ENCODE measurements at places on chromosomes 5 and 9.

- no peak for DNase-seq
Measured at GRCh38 chr9:4389755-4390154, 89.9 kb upstream of the GLIS3 start.

GRCh38 chr9:100033877-100034551, 64.8 kb downstream of the ERP44 start:
- DNase-seq: no peak

- no peak for DNase-seq
Measured at GRCh38 chr5:68540798-68541590, 325.4 kb downstream of the PIK3R1 start.

GRCh38 chr5:17951392-17952169, 317.3 kb downstream of the TAF11L14 start:
- no peak for DNase-seq

DNA sequence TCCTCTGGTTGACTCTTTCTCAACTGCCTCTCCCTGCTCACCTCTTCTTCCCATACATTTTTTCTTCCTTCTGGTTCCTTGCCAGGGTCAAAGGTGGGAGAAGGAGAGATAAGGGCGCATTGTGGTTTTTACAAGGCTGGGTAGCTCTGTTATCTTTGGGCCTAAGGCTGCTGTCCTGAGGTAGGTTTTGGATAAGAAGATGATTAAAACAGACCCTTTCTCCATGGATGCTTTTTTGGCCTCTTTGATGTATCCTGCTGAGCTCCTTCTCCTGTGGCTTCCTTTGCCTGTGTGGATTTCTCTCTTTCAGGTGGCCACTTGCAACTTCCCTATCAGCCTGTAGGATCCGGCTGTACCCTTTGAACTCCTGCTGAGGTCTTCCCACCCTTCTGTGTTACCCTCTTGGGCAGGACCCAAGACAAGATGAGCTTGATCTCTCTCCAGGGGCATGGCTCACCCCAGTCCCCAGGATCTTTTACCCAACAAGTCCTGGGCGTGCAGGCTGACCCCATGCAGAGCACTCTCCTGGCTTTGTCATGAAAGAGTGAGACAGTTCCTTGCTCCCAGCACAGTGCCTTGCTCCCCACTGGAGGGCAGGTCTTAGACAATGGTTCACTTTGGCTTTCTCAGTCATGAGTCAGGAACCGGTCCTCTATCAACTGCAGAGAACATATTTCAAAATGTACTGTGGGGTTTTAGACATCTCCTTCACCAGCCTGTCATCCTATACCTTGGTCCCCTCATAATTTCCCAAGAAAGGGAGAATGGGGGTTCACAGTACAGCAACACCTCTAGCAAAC, 197.9 kb downstream of the TLE4 start:
- no peak for DNase-seq

GRCh38 chr9:31916591-31917241, 467.7 kb upstream of the ACO1 start:
- no peak for DNase-seq

DNA sequence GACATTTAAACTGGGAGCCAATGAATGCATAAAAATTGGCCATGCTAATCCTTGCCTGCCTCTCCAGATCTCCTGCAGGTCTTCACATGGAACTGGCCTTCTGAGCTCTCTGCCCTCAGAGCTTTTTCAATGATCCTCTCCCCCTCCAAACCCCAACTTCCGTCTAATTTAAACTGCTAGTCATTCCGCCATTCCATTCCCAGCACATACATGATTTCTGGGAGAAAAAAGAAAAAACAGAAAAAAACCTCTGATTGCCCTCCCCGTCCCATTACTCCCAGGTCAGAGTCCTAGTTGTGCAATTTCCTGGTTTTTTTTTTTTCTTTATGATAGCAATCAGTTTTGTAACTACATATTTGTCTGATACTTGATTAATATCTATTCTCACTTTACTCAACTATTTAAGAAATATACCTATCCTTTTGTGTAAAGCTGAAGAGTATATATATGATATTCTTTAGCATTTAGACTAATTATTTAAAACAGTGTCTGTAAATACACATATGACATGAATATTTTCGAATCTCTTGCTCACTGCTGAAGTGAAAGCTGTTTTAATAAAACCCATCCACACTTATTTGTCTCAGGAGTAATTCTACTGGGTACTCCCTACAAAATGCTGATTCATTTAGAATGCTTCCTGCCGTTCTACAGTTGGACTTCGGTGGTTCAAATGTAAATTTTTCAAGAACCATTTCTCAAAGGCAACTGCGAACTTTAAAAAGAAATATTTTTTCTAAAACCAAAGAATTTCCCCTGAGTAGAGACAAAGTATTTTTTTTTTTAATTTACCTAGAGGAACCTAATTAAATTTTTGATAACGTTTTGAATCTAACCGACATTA, 1.6 kb downstream of the HINT1 start:
- no peak for DNase-seq

DNA sequence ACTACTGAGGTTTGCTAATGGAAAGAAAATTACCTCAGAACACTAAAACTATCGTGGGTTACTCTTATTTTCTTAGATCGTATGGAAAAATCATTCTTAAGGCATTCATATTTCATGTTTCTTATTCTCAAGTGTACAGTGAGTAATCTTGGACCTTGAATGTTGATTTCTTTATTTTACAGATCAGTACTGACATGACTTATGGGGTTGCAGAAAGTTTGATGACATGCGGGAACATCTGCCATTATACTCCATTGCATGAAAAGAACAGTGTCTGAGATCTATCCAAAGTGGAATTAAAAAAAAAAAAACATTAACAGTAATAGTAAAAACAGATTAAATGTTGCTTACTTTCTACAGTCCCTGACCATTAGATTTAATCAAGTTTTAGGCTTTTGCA, 1290.2 kb upstream of the WWC1 start:
- no peak for DNase-seq

GRCh38 chr9:134618833-134619447, 22.7 kb upstream of the COL5A1 start:
- no peak for DNase-seq

DNA sequence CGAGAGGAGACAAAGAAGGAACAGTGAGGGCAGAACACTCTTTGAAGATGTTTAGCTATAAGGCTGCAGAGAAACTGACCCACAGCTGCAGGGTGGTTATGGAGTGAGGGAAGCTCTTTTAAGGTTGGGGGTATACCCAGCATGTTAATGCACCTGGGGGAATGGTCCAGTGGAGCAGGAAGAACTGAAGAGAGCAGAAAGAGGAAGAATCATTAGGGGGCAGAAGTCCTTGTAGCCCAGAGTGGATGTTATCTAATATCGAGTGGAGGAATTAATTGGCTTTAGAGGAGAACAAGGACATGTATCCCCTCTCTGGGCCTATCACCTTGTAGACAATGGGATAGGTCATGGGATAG, 7.7 kb downstream of the IL4 start:
- no peak for DNase-seq

GRCh38 chr5:113214606-113215323, 220.0 kb downstream of the TSSK1B start:
- no peak for DNase-seq

- no peak for DNase-seq
Measured at GRCh38 chr5:170633235-170634081, 129.6 kb downstream of the KCNIP1 start.

GRCh38 chr5:33105521-33105941, 335.2 kb upstream of the TARS1 start:
- DNase-seq: no peak

DNA sequence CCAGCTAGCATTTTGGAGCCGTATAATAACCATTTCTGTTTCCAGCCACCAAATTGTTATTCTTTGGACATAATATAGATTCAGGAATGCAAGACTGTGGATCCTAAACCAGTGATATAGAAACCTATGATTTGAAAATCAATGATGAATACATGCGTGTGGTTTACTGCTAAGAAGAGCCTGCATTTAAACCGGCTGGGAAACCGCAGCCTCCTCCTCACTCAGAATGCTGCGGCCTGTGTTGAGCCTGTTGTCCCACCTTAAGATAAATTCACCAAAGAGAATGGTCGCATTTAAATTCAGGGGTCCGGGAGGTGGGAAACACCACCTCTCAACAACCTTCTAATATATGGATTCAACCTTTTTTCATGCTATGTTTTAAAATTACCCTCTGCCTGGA, 148.0 kb downstream of the MEF2C start:
- no peak for DNase-seq

GRCh38 chr9:137691646-137692351, 73.0 kb downstream of the EHMT1 start:
- DNase-seq: no peak

GRCh38 chr5:181224390-181225229, 1.5 kb downstream of the TRIM41 start:
- DNase-seq: no peak

GRCh38 chr9:28774433-28775235, 1201.4 kb upstream of the C9orf72 start:
- DNase-seq: no peak

- no peak for DNase-seq
Measured at GRCh38 chr5:32916648-32917047, 205.5 kb downstream of the NPR3 start.

GRCh38 chr5:84589926-84590325, 205.2 kb upstream of the EDIL3 start:
- no peak for DNase-seq

DNA sequence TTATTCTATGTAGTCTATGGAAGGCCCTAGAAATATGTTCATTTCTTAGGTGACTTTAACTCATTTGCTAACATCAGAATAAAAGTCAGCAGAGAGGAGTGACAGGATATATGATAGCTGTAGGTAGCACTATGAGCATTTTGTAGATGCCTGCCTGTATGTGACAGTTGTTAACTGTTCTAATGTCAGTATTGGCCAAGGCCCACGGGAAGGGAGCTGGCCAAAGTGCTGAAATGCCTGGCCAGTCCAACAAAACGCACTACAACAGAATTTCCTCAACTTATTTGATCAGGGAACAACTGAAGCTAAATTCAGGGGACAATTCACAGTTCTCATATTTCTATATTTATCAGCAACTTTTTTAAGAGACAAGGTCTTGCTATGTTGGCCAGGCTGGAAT, 20.8 kb downstream of the SV2C start:
- no peak for DNase-seq

DNA sequence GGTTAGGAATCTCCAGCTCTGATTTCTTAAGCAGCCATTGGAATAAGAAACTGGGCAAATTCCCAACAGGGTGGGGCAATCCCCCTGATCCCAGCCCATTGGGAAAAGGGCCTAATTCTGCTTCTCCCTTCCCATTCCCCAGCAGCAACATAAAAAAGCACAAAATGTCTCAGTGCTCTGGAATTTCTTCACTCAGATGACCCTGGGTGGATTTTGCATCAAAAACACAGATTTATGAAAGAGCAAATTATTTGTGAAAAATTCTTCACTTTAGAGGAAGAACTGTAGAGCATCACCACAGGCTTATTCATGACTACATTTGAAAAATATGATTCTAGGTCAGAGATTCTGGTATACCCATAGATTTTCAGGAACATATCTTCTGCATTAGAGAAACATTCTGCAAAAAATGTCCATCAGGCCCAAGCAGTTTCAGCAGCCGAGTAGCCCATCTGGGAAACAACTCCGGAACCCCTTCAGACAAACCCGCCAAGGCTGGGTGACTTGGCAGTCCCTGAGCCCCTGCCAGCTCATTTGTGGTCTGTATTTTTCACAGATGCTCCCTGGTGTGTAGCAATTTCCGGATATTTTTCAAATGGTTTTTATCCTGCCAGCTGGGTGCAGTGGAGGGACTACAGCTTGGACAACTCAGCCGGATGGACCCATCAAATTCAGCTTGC, 102.1 kb upstream of the RANBP3L start:
- no peak for DNase-seq

DNA sequence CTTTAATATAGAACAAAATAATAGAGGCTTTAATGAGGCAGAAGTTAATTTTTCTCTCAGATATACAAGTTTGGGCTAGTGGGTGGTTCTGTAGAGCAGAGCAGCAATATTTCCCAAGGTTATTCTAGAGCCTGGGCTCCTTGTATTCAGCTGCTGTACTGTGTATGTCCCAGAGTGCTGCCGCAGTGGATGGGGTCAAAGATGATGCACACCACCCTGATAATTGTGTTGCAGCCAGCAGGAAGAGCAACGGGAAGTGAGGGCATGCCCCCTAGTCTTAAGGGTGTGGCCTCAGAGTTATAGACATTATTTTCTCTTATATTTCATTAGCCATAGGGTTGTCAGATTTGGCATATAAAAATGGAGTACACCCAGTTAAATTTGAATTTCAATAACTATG, 23.9 kb upstream of the KIF4B start:
- DNase-seq: no peak

GRCh38 chr5:175690586-175690985, 32.7 kb downstream of the HRH2 start:
- DNase-seq: no peak

GRCh38 chr9:89339807-89340206, 21.5 kb downstream of the SECISBP2 start:
- no peak for DNase-seq

GRCh38 chr5:134547579-134547978, 22.1 kb downstream of the JADE2 start:
- DNase-seq: no peak

DNA sequence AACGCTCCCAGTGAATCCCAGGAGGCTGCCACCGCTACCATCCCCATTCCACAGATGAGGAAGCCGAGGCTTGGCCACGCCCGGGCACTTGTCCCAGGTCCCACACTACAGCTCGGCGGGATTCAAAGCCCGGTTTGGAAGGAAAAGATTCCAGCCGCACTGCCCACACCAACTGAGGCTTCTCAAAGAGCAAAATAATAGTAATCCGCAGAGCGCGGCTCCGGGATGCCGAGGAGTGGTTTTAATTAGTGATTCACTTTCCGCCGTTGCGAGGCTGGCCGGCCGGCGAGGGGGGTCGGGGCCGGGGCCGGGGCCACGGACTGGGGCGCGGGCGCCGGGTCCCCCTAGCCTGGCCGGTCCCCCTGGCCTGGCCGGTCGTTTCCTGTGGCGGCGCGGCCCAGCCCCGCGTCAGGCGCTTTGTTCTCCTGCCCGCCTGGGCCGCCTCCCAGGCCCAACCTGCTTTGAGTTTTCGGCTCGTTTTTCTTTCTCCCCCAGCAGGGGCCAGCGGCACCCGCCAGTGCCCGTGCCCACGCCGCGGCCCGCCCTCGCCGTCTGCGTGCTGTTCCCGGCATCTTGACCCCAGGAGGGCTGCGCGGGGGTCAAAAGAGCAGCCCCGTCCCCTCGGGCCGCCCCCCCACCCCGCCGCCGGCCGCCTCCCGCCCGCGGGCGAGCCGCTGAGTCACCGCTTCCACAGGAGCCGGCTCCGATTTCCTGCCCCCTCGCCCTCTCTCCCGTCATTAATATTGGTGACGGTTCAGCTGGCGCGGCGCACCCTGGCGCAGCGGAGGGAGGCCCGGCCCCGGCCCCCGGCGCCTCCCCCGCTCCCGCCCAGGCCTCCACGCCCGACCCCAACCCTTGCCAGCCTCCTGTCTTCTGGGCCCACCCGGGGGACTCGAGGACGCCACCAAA, 31.2 kb downstream of the FGF18 start:
- DNase-seq: no peak

- DNase-seq: no peak
Measured at GRCh38 chr5:56740868-56741267, 74.5 kb upstream of the MAP3K1 start.

- no peak for DNase-seq
Measured at GRCh38 chr9:34628656-34629490, at the start of gene ARID3C. Gene ARID3C (minus strand): TSS chr9:34629066. CDS start chr9:34628014, 1,052 bp downstream.

- no peak for DNase-seq
Measured at GRCh38 chr5:123157791-123158581, 68.9 kb downstream of the PRDM6 start.

Measured in activated CD8-positive, alpha-beta memory T cell treated with anti-CD3 and anti-CD28 coated beads for 4 hours (primary cell).